AML-193 (cell line): ENCODE measurements at places on chromosomes 7 and 10.

DNA sequence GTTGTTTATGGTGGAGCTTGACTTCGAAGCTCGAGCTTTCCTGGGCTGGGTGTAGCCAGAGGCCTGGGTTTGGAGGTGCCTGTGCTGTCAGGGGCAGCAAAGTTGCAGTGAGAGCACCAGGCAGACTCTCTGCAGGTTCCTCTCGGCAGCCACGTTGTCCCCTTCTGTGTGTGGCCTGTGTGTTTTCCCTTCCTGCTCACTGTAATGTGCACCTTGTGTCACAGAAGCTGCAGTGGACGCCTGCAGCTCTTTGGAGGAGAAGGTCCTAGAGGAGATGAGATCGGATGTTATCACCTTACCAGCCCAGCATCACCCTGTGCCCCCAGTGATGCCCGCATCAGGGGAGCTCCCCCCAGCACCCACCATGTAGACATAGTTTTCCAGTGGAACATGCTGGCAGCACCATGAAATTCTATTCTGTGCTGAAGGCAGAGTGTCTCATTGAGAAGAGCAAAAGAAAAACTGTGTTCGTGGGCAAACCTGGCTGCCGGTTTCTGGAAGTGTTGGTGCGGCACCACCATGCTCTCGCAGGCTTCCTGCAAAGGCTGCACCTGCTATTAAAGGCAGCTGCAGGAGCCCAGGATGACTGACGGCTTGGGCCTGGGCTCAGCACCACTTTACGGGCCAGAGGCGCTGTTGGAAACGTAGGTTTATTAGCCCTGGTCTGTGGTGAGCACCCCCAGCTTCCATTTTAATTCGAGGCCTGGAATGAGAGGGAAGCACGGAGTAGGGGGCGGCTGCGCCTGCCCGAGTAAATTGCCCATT, 609.8 kb upstream of the FOXK1 start:
- DNase-seq: no peak

GRCh38 chr10:43218206-43218950, 48.5 kb downstream of the RASGEF1A start:
- DNase-seq: no peak

DNA sequence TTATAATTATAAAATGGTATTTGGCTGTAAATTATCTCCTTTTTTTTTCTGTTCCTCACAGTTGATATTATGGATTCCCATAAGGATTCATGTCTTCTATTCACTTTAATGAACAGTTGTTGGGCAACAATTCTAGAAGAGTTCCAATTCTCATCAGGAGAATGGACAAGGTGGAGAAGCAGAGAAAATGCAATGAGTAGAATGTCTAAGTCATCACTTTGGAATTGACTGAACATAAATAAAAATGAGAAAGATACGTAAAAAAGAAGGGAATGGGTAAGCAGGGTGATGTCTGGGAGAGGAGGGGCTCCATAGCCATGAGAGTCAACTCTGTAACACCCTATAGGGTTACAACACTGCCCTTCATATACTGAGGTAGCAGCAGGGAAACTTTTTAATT, 1.8 kb upstream of the CAV2 start:
- DNase-seq: no peak

GRCh38 chr7:100693312-100694097, 545 bp downstream of the GIGYF1 start:
- DNase-seq: no peak

DNA sequence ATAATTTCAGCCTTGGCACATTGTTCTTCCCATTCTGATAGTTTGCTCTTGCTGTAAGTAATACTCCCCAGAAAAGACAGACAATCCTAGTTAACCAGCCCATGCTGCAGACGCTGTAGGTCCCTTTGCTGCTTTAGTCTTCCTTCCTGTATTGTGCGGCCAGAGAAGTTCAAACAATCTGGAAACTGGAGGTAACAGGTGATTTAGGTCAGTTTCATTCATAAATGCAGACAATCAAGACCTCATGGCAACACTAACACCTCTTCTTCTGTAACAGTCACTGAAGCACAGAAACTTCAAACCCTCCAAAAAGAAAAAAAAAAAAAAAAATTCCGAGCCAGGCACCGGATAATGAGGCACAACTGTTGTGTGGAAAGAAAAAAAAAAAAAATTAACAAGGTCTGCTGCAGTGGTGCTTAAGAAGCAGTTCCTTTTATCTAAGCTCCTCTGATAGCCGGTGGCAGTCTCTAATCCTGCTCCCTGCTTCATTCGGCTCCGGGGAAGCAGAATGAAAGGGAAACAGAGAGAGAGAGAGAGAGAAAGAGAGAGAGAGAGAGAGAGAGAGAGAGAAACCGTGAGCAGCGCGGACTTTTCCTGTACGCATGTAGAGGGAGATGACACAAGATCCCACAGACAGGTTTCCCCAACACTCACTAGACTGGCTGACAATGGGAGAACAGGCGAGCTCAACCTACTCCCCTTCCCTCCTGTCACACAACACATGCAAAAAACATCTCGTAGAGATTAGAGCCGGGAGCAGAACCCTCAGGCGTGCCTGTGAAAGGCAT, at the start of gene SEMA3A:
Gene SEMA3A, minus strand, starts transcription at position 306 of the 788 bp plus-strand sequence. Its CDS starts 203 bp downstream, at position 103.
- DNase-seq: peak; percentile 17

DNA sequence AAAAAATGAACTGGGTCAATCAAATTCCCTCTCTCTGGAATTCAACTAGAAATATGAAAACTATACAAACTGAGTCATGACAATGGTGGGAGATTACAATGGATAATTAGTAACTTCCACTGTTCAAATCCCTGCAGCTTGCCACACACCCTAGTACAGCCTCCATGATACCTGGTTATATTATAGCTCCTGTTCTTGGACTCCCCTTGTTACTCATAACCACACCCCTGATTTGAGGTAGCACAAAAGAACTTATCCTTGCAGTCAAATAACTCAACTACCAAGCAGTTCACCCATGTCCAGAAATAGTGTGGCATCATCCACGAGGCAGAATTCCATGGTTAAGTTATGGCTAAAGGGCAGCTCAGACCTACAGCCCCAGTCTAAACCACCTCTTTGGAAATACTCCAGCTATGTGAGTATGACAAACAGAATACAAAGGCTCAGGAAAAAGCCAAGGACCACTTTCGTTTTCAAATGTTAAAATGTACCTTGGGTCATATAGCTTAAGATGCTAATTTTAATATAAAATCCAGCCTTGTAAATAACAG, 164.7 kb downstream of the CPEB3 start:
- no peak for DNase-seq

- DNase-seq: no peak
Observed at GRCh38 chr7:39557222-39557621, 9.0 kb upstream of the YAE1 start.

- DNase-seq: no peak
Observed at GRCh38 chr10:33133557-33133956, 175.5 kb upstream of the ITGB1 start.
